ENCODE measurements at places on chromosomes 6 and 20.

- DNase-seq: peak; percentile 1
Measured at GRCh38 chr20:38094373-38094891, 60.9 kb downstream of the RPRD1B start.

- DNase-seq: no peak
Measured at GRCh38 chr6:140366991-140367390, 992.5 kb upstream of the CITED2 start.

DNA sequence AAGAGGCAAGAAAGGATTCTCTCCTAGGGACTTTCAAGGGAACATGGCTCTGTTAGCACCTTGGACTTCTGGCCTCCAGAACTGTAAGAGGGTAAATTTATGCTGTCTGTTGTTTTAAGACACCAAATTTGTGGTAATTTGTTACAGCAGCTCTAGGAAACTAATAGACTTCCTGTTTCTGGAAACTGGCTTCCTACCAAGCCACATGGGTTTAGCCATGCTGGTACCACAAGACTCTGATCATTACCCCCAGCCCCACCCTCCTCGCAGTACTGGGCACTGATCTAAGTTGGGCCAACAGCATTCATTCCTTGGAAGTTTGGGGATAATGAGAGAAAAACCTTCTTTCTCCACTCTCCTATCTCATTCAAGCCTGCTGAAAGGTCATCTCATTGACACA is 109.5 kb upstream of the SMLR1 start:
- no peak for DNase-seq

- no peak for DNase-seq
Measured at GRCh38 chr20:19252451-19253120, 40.1 kb downstream of the SLC24A3 start.

DNA sequence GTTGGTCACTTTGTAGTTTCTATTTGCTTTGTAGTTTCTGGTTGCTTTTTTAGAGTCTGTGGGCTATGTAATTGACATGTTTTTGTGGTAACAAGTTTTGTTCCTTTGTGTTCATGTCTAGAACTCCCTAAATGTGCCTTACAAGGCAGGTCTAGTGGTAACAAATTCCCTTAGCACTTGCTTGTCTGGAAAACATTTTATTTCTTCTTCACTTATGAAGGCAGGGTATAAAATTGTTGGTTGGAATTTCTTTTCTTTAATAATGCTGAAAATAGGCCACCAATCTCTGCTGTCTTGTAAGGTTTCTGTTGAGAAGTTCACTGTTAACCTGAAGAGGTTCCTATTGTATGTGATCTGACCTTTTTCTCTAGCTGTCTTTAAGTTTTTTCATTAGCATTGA is 383.6 kb downstream of the EPHA7 start:
- no peak for DNase-seq
